Choroid plexus epithelial cell (primary cell): ENCODE measurements at places on chromosomes 13 and 19.
A peak's percentile ranks its signal among the peaks of the same experiment; 100 is the strongest.

GRCh38 chr19:10543420-10544241 lies at the start of gene ATG4D:
TSS of gene ATG4D (plus strand) at chr19:10543904. CDS start at chr19:10544091, 187 bp downstream.
- DNase-seq = peak; percentile 66

- no peak for DNase-seq
Measured at GRCh38 chr13:21101865-21102576, 40.6 kb upstream of the LATS2 start.

DNA sequence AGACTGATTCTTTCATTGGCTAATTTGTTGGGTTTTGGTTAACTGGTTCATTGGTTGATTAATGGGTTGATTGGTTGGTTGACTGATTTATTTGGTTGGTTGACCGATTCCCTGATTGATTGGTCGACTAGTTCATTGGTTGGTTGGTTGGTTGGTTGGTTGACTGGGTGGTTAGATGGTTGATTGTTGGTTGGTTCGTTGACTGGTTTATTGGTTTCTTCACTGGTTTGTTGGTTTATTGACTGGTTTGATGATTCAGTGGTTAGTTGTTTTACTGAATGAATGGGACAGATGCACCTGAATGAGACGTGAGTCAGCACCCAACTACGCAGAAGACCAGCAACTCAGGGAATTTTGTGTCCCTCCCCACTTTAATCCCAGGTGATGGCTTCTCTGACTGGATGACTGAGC lies 2.7 kb upstream of the NUP62 start:
- no peak for DNase-seq

DNA sequence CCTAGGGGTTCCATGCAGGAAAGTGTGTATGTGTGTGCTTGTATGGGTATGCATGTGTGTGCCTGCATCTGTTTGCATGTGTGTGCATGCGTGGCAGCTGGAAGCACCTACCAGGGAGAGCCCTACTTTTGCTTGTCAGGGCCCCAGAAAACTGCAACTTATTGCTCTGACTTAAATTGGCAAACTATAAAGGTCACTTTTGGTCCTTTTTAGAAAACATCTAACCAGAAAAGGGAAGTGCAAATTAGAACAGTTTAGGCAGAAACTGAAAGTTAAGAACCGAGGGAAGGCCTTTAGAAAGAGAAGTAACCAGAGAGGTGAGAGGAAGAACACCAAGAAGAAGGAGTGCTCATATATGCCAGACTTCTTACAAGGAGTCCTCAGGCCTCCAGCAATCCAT lies 32.5 kb downstream of the DLEU7 start:
- DNase-seq = no peak

DNA sequence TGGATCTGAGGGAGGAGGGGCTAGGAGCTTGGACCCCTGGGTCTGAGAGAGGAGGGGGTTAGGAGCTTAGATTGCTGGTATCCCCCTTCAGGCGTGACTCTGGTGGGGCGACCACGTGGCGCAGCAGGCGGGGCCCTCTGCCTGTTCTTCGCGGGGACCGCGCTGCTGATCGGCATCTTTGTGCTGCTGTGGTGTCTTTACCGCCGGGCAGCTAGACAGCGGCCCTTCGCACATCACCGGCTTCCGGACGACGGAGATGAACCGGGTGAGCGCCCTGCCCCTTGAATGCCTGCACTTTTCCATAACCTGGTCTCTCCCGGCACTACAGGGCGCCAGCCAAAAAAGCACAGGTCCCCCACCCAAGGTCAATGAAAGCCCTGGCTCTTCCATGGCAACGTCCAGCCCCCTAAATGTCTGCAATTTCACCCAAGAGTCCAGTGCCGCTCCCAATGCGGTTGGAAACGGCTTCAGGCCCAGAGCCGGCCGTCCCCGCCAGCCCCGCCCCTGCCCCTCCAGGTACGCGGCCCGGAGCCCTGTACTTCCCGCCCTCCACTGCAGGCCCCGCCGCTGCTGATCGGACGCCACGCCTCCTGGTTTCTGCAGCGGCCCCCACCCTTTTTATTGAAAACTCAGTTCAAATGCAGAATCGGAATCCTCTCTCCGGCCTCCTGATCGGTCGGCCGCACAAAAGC lies 2.8 kb downstream of the GFY start:
- DNase-seq = no peak

- DNase-seq = peak; percentile 29
Measured at GRCh38 chr13:27605610-27606200, 14.6 kb downstream of the LNX2 start.

DNA sequence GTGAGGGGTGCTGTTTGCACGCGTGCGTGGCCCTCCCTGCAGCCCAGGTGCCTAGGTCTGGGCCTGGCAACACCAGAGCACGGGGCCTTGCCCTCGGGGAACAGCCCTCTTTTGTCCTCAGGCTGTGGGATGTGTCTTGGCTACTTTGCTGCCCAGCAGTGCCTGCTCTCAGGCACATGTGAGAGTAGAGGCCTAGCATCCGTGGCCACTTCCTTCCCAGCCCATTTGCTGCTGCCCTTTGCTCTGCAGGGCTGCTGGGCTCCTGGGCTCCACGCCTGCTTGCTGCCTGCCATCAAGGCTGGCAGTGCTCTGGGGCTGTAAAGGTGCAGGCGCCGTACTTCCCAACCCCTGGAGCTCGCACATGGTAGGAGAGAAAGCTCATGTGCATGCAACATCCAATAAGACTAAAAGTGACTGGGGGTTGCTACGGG lies 46.6 kb downstream of the CAPN12 start:
- no peak for DNase-seq

DNA sequence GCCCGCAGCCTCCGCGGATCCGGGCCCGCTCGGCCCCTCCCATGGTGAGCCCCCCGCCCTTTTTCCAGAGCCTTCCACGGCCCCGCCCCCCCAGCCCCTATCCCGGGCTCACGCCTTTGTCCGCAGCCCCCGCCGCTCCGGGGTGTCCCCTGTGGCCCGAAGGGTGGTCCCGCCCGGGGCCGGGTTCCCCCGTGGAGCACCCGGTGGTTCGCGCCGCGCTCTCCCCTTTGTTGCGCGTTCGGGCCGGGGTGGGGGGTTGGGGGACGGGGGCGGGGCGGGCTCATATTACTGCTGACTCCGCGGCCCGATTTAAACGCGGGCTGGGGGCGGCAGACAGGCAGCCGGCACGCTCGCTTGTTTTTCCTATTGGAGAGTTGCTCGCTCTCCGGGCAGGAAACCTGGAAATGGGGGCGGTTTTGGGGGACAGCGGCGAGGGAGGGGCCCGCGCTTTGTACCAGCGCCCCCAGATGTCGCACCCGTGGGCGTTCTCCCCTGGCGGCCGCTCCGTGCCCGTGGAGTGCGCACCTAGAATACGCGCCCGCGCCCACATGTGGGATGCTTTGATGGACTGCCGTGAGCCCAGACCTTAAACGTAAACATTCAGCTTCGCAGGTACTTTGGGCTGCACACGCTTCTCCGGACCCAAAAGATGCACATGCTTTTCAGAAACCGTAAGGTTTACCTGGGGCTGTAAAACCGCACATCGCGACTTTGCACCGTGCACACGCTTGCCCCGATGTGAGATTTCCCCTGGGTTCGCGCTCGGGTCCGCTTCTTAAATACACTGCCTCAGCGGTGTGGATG lies 699 bp downstream of the PTOV1 start:
- no peak for DNase-seq

DNA sequence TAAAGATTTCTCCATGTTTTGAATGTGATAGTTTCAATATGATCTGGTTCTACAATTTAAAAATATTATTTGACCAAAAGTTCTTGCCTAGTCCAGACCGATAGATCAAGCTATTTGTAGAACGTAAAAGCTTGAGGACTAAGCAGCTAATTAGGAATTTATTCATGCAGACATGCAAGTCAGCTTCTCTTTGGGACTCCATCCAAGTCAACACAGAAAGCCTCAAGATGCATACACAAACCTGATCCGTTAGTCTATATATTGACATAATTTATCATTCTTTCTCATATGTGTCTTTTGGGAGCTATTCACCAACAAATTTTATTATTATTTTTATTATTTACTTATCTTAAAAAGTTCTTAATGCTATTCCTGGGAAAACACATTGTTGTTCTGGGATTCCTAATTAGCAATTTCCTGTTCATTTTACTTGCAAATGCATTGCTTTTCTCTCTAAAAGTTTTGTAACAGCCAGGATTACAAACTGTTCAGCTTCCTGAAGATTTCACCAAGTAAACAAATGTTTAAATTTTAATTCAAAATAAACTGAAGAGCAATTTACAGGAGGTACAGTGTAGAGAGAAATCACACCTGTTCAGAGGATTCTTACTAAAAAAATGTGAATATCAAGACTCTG lies 375.3 kb downstream of the GPC5 start:
- no peak for DNase-seq

GRCh38 chr13:84784443-84785153 lies 902.3 kb upstream of the SLITRK1 start:
- DNase-seq = no peak

- DNase-seq = no peak
Measured at GRCh38 chr19:41624937-41625336, 1.9 kb downstream of the CEACAM4 start.

- DNase-seq = no peak
Measured at GRCh38 chr19:35310811-35311465, 18.0 kb upstream of the CD22 start.

- no peak for DNase-seq
Measured at GRCh38 chr19:46197314-46198070, 32.0 kb upstream of the IGFL1 start.

DNA sequence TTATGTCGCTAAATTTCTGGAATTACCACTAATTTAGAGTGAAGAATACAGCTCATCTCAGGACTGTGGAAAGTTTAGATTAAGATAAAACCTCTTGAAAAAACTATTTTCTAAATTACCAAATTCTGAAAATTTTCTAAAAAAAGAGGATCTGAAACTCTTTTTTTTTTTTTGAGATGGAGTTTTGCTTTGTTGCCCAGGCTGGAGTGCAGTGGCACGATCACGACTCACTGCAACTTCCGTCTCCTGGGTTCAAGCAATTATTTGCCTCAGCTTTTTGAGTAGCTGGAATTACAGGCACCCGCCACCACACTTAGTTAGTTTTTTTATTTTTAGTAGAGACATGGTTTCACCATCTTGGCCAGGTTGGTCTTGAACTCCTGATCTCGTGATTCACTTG lies 16.6 kb upstream of the ZNF253 start:
- no peak for DNase-seq

GRCh38 chr13:99741960-99742359 lies 229.6 kb downstream of the ZIC5 start:
- no peak for DNase-seq

GRCh38 chr13:96112936-96113335 lies 23.0 kb downstream of the HS6ST3 start:
- no peak for DNase-seq

DNA sequence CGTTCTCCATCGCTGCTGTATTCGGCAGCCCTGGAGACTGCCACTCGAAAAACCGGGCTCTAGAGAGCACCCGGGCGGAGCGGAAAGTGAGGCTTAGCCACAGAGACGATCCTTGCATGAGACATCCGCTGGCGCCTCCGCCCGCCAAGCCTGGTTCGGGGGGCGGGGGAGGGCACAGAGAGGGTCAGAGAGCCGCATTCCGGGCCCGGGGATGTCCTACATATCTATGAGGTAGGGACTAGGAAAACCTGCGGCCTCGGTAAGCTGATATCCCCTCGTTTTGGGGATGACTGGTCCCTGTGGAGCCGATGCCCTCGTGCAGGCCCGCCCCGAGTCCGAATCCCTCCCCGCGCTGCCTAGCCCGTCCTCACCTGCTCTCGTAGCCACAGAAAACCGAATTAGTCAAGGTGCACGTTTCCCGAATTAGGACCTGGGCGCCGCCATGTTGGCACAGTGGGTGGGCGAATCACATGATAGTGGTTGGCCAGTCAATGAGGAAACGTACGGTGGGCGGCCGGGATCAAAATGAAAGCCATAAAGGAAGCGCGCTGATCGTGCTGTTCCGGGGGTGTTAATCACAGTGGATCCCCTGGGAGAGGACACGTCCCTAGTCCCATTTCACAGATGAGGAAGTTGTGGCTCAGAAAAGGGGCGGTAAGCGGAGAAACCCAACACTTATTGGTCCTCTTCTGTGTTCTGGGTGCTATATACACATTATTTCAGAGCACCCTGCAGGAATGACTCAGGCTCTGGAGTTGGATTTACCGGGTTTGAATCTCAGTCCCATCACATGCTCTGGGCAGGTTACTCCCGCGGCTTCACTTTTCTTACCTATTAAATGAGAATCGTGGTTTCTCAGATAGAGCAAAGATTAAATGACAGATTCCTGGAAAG lies at the start of gene TRMT1:
Gene TRMT1, minus strand, starts transcription at position 459 of the 894 bp plus-strand sequence. Its CDS starts 341 bp downstream, at position 118.
- peak; percentile 94 for DNase-seq

DNA sequence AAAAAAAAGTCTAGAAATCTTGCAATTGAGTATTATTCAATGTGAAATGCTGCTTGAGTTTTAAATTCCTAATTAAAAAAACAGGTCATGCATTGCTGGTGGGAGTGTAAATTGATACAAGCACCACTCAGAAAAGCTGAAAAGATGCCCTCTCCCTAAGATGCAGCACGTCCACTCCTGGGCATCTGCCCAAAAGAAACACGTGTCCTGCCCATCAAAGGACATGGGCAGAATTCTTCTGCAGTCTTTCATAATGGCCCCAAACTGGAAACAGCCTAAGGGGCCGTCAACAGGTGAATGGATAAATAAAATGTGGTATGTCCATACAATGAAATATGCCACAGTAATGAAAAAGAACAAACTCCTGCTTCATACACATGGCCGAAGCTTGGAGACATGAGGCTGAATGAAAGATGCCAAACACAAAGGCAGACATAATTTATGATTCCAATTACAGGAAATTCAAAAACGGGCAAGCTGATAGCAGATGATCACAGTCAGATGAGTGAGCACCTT lies 7.8 kb downstream of the POU2F2 start:
- no peak for DNase-seq

GRCh38 chr13:97262058-97262457 lies 39.9 kb downstream of the MBNL2 start:
- no peak for DNase-seq

GRCh38 chr13:110027470-110028240 lies 241.3 kb upstream of the IRS2 start:
- DNase-seq = no peak

GRCh38 chr19:5035105-5035761 lies 66.3 kb downstream of the KDM4B start:
- no peak for DNase-seq

DNA sequence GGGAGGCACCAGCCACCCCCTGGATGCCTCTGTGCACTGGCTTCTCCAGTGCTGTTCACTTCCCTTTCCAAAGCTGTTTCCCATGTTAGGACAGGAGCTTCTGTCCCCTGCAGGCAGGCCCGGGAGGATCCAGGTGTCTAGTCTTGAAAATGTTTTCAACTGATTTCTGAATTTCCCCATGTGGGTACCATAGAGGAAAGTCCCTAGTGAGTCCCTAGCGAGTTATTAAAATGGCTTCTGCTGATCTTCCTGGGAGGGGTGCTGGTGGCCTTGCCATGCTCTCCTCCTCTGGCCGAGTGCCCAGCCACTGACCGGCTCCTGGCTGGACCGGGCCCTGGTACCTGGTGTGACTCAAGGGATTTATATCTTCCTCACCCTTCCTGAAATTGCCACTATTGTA lies 5.2 kb upstream of the ANKRD10 start:
- DNase-seq = no peak

GRCh38 chr13:20473139-20473538 lies 52.5 kb downstream of the CRYL1 start:
- no peak for DNase-seq
